ENCODE measurements at places on chromosomes 11 and 22.

DNA sequence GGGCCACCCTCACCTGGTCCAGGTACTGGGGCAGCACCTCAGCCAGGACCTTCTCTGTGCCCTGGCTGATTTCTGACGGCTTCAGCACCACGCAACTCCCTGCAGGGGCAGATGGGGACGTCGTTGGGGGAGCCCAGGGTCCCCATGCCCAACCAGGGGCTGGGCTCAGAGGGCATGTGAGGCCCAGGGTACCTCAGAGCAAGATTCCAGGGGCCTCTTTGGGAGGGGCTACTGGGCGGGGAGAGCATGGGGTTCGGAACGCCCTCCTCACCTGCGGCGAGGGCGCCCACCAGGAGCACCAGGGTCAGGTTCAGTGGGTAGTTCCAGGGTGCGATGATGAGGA, 8.1 kb downstream of the ALDH3B2 start:
- no peak for DNase-seq

GRCh38 chr11:59195586-59195985, 17.1 kb downstream of the MPEG1 start:
- no peak for DNase-seq

DNA sequence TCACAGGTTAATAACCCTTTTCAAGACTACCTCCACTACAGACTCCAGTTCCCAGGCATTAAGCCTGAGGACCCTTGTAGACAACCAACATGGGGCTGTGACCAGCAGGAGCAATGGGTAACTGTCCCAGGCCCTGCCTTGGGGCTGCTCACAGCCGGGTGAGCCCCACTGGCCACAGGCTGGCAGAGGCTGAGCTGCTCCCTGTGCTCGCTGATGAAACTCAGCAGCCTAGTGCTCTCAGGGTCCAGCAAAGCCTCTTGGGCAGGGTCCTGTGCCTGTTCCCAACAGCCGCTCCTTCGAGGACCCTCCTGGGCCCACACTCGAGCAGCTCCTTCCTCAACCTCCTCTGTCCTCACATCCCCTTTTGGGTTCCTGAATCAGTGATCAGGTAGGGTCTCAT, 99.8 kb downstream of the VPREB1 start:
- no peak for DNase-seq

GRCh38 chr11:760236-760635, 13.0 kb downstream of the TALDO1 start:
- DNase-seq = no peak

GRCh38 chr11:63813563-63814382, 517 bp downstream of the SPINDOC start:
- peak; percentile 23 for DNase-seq

- no peak for DNase-seq
Observed at GRCh38 chr11:7220636-7221035, 31.1 kb upstream of the SYT9 start.

DNA sequence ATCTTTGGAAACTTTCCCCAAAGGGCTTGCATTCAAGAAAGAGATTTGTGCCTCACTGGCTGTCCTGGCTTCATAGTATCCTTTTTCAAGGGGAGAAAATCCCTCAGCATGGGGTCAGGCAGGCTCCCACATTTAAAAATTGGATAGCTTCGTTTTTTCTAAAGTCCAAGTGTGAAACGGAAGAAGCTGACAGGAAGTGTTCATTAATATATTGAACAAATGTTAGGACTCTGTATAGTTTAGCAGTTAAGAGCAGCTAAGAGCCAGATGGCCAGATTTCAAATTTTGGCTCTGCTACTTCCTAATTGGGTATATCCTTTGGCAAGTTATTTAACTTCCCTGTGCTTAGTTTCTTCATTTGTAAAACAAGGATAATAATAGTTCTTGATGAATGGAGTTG, 354.9 kb upstream of the FAT3 start:
- no peak for DNase-seq

DNA sequence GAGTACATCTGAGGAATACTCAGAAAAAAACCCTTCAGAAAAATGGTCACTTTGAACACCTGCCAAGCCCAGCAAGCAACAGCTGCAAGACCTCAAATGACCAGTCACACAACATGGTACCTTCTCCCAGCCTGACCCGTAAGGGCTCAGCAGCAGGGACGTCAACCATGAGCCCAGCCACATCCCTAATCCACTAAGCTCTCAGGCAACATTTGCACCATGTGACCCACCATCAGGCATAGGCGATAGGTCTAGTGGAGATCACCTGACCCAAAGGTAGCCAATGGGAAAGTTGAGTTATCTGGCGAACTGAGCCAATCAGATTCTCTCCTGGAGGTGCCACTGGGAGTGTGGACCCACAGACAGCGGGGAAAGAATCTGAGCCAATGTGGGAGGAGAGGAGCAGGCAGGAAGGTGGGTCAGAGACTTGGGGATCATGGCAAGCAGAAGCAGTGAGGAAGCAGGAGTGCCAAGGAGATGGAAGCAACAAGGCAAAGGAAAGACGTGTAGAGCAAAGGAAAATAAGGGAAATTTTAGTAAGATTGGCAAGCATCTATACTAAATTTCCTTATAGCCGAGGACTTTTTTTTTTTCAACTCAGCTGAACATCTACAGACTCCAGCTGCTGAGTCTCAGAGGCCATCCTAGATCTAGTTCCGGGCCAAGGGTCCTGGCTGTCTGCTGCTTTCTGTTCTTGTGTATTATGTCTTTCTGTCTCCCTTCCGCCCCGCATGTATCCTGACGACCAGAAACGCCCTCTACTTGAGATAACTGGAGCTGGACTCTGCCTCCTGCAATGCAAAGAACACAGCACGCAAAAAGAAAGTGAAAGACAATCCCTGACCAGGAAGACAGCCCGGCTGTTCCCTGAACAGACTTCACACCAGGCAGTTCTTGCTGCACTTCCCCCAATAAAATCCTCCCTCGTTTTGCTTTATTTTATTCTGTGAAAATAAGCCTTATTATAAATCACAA, 11.0 kb upstream of the PLAAT2 start:
- DNase-seq = no peak

GRCh38 chr11:112968941-112969713, 7.9 kb downstream of the NCAM1 start:
- no peak for DNase-seq

DNA sequence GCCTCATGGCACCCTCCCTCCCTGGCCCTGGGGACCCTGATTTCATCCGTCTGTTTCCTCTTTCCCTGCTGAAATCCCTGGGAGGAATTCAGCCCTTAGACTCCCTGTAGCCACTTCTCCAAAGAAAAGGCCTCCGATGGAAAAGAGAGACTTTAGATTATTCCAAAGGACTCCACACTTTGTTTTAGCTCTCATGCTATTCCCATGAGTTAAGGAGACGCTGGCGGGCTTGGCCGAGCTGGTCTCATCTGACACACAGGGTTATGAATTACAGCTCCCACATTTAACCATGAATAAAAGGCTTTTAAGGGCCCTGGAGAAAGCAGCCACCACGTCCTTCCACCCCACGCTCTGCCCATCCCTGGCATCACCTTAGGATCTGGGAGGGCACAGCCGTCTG, 57.0 kb downstream of the ANO1 start:
- no peak for DNase-seq

- no peak for DNase-seq
Observed at GRCh38 chr11:130278745-130279144, 36.0 kb downstream of the ZBTB44 start.

DNA sequence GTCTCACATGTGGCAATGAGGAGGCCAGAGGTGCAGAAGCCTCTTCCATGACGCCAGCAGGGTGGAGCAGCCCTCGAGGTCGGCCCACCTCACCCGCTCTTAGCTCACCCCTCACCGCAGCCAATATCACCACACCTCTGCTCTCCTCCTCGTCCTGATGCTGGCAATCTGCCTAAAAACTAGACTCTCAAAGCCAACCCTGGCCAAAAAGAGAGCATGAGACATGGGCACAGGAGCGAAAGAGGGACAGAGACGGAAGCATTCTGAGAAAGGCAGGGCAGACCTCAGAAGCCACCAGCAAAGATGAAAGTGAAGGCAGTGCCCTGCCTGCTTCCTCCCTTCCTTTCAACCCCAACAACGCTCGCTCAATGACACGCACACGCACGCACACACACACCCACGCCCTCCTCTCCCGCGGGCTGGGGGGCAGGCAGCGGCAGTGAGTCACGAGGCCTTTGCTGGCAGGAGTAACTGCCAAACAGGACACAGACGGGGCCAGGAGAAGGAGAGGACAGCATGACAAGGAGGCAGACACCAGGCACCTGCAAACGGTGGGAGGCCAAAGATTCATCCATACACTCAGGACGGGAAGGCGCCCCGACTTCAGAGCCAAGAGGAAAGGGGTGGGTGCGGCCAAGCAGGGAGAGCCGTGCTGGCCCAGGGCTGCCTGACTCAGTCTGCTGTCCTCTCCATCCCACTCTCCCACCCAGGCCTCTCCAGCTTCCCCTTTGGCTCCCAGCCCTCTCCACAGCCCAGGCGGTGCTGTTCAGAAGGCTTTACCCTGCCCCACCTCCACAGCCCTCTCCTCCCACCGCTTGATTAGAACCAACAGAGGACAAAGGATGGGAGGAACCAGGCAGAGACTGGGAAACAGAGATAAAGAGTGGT, 11.4 kb downstream of the IGSF9B start:
- peak; percentile 72 for DNase-seq

DNA sequence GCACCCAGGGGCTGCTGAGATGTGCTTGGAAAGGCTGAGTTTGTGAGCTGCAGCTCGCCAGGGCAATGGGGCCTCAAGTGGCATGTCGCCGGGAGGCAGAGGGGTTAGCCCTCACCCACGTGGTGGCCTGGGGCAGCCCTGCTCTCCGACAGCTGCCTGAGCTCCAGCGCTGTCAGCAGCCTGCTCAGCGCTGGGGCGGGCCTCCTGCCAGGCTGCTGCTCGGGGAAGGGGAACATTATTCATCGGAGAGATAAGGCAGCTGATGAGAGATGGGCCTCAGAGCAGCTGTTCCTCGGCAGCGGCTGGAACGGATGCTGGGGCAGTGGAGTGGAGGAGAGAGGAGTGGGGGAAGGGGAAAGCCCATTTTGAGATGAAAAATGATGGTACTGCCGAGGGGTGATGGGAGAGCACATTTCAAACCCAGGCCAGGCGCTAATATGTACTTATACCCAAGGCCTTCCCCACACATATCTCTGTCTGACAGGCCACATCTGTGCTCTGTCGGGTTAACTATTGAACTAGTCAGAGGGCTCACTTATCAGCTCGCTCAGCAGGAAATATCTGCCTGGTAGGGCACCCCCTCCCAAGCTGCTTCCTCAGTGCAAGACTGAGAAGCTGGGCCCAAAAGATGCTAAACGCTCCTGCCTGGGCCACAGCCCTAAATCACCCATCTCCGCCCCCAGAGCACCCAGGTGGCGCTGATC, 79.5 kb downstream of the TIMP3 start:
- DNase-seq = no peak

GRCh38 chr22:20213833-20214708, 54.0 kb downstream of the RTN4R start:
- no peak for DNase-seq

DNA sequence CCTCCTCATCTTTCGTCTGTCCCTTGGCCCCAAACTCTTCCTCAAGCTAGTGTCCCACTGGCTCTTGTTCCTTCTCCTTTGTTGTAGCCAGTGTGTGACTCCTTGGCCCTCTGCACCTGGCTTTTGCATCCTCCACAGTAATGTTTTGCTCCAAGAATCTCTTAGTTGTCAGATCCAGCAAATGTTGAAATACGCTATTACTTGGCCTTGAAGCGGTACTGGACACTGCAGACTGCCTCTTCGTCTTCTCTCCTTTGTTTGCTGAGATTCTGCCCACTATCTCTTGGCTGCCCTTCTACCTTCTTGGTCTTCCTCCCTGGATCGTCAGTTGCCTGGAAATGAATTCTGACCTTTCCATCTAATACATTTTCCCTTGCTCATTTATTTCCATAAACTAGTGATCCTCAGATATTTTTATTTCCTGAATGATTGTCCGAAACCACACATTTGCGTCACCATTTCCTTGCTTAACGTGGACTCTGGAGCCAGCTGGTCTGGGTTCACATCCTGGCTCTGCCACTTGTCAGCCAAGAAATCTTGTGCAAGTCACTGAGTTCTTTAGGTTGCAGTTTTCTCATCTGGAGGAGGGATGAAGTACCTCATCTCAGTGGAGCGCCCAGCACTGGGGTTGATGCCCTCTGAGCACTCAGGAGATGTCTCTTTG, 113.6 kb downstream of the LDLRAD3 start:
- no peak for DNase-seq

DNA sequence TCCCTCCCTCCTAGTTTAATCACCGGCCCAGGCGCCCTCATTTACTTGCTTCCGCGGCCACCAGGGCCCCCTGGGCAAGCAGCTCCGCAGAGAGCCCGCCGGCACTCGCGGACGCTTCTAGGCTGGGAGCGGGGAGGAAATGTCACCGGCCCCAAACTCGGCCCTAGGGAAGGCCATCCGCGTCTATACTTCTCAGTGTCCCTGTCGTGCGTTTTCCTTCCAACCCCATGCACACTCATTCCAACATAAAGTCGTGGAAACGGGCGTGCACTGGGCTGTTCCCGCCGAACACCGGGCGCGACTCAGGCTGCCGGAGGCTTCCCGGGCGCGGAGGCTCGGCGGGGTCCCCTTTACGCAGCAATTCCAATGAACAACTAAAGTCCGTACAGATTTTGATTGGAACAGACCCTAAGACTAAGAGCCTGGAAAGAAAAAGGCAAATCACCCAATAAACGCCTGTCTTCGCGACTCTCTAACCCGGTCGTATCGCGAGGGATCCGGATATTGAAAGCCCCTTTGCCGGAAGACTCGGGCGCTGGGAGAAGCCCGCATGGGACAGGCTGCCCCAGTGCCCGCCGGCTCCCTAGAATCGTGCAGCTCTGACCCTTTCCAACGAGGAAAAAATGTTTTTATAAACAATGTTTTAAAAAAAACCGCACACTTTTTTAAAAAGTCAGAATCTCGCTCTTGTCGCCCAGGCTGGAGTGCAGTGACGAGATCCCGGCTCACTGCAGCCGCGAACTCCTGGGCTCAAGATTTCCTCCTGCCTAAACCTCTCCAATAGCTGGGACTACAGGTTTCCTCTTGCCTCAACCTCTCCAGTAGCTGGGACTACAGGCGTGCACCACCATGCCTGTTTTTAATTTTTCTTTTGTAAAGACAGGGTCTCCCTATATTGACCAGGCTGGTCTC, 1.3 kb upstream of the BARX2 start:
- DNase-seq = no peak

DNA sequence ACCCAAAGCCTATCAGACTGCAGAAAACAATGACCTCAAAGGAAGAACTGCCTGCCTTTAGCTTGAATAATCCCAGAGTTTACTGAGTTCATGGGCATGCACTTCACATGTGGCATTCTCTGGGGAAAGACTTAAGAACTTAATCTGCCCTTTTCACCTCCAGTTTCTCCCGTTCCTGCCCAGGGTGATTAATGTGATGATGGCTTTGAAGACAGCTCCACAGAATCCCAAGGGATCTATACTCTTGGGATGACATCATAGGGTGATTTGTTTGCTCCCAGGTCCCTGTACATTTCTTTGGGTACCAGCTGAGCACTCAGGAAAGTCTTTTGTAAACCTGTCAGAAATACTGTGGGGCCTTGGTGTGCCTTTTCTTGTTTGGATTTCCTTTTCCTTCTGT, 14.0 kb downstream of the FJX1 start:
- no peak for DNase-seq

GRCh38 chr11:12556155-12556554, 118.1 kb upstream of the TEAD1 start:
- no peak for DNase-seq

- DNase-seq = no peak
Observed at GRCh38 chr11:15747671-15748070, 608.7 kb downstream of the SOX6 start.

Data from stimulated activated CD8-positive, alpha-beta memory T cell treated with anti-CD3 and anti-CD28 coated beads, Interleukin-4, amount 100 ng/mL, for 24 hours (primary cell).